ENCODE measurements at places on chromosomes 5 and 9.

GRCh38 chr9:95316794-95317118 is 753 bp downstream of the FANCC start:
- peak; percentile 9 for DNase-seq

DNA sequence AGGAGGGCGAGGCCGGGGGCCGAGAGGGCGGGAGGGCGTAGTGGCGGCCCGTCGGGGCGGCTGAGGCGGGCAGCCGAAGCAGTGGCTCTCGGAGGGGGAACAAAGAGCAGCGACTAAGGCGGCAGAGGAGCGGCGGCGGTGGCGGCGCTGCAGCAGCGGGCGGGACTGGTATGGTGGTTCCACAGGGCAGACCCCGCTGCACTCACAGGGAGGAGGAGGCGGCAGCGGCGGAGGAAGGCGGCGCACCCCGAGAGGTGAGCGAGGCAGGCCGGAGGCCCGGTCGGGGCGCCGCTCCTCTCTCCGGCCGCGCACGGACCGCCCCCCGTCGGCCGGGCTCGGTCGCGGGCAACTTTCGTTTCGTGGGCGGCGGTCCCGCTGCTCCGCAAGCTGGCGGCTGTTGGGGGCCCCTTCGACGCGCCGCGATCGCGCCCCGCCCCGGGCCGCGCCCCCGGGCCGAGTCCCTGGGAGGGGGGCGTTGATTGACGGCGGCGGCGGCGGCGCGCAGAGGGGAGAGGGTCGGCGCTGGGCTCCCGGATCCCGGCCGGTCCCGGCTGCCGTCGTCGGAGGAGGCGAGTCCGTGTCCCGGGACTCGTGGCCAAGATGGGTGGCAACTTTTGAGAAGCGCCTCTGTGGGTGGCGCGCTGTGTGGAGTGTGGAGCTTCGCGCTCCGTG is 467 bp downstream of the CNOT6 start:
- DNase-seq = peak; percentile 14

GRCh38 chr5:169347786-169348185 is 46.8 kb upstream of the SLIT3 start:
- DNase-seq = no peak

- DNase-seq = peak; percentile 26
Observed at GRCh38 chr9:5186416-5187169, 1.2 kb upstream of the INSL6 start.

- no peak for DNase-seq
Observed at GRCh38 chr9:114312513-114312875, 10.4 kb upstream of the ORM1 start.

DNA sequence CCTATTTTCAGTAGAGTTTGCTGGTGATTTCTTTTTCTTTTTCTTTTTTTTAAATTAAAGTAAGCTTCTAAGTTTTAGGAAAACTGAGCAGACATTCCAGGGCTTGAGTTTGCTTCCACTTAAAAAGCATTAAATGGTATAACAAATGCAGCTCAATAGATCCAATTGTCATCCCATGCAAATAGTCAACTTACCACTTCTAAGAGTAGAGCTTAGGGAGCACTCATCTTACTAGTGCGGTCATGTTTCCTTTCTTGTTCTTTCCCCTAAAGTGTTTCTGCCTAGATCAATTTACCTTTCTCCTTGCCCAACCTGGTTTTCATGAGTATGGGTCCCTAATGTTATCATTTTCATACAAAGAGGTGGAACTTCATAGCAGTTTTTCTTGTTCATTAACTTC is 13.0 kb upstream of the CEP120 start:
- no peak for DNase-seq
